Epithelial cell of proximal tubule (primary cell): ENCODE measurements at places on chromosomes 1 and 21. TPM values are rescaled to one million over a fixed set of nuclear protein-coding genes. Genes with fewer than 3 reads are reported as not detected.
A peak's percentile ranks its signal among the peaks of the same experiment; 100 is the strongest.

Gene PAPPA2
- 0.14 and 0.98 TPM in 2 replicates for total RNA-seq

GRCh38 chr21:21750124-21750825 lies 752.1 kb downstream of the NCAM2 start:
- DNase-seq = no peak

GRCh38 chr1:28066393-28067154 lies 21.8 kb downstream of the EYA3 start:
- DNase-seq = no peak

DNA sequence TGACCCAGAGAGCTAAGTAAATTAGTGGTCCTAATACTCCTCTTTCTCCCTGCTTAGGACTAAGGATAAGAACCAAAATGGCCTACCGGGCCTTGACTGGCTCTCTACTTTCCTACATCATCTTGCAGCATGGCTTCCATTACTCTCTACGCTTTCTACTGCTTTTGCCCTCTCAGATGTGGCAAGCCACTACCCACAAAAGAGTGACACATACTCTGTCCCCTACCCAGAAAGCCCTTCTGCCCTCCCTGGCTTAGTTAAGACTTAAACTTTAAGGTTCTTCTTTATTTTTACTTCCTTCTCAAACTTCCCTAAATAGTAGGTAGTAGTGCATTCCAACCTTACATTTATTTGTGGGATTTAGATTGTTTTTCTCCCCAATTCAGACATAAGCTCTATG lies 228.1 kb downstream of the TPR start:
- no peak for DNase-seq

GRCh38 chr1:198491028-198491427 lies 49.5 kb downstream of the ATP6V1G3 start:
- DNase-seq = no peak

- DNase-seq = peak; percentile 86
These were observed 15.5 kb upstream of the CITED4 start for GRCh38 chr1:40877698-40878097.

GRCh38 chr1:206685334-206685768 lies 646 bp downstream of the MAPKAPK2 start:
- no peak for DNase-seq
